Stimulated activated CD4-positive, alpha-beta T cell treated with anti-CD3 and anti-CD28 coated beads, Interleukin-1b, Interleukin-23, amount 100 ng/mL, for 48 hours (primary cell): ENCODE measurements at places on chromosomes 1 and 21.

- DNase-seq, result no peak
These were observed 697.2 kb downstream of the USP25 start for GRCh38 chr21:16426936-16427335.

DNA sequence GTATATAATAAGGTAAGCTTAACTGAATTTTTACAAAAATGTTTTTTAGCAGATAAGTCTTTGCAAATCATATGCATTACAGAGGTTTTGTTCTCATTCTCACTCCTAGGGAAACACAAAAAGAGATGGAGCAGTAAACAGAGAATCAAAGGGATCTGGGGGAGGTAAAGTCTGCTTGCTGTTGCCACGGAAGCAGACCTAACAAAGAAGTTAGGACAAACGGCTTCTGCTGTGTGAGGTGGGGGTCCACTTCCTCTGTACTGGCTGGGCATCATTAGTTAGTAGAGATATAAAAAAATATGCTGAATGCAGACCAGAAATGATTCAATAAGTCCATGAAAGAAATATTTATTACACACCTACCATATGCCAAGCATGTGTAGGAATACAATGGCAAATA, 34.2 kb downstream of the GJA5 start:
- no peak for DNase-seq

- DNase-seq, result peak; percentile 35
These were observed 733 bp downstream of the KDM5B start for GRCh38 chr1:202807451-202807925.

DNA sequence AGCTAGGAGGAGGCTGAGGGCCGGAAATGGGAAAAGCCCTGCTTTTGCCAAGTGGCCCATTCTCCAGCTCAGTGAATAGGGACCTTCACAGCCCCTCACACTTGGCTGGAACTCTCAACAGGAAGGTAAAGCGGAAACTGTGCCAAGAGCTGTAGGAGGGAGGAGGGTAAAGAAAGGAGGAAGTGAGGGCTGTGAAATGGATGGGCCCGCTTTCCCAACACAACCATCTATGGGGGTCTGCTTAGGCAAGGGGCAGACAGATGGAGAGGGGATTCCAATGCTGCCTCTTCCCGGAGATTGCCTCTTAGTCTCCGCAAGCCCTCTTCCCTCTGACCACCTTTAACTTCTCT, 5.2 kb downstream of the INKA2 start:
- no peak for DNase-seq

- DNase-seq, result no peak
These were observed 129.5 kb upstream of the ERRFI1 start for GRCh38 chr1:8155528-8156186.

GRCh38 chr21:14875704-14876523, 188.9 kb downstream of the NRIP1 start:
- DNase-seq, result no peak

DNA sequence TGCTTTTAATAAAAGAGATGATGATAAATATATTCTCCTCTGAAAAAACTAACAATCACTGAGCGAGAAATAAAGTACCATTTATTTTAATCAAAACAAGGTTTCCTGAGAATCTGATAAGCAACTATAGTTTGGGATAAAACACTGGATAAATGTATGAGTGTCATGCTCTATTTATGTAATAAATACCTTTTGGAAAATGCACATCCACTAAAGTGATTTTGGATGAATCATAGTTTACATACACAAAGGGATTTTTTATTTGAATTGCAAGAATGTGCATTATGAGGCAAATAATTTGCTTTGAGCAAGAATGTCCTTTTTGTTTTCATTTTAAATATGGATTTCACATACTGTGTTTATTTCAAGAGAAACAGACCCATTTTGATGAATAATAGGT, 1483.5 kb downstream of the MRPL39 start:
- DNase-seq, result no peak

DNA sequence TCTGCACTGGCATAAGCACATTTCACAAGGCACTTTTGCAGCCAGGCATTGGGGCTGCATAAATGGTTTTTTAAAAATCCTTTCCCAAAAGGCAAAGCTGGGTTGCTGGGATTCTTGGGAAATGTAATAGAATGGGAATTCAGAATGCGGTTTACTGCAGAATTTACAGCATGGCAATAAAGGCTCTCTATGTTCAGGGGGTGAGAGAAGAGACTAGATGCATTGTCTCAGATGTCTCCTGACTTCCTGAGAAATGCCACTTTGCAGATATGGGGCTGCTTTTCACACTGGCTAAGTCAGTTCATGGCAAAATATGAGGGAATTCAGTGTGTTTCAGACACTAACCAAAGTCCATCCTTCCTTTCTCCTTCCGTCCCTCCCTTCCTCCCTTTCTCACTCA, 13.5 kb downstream of the FCGR2B start:
- no peak for DNase-seq

DNA sequence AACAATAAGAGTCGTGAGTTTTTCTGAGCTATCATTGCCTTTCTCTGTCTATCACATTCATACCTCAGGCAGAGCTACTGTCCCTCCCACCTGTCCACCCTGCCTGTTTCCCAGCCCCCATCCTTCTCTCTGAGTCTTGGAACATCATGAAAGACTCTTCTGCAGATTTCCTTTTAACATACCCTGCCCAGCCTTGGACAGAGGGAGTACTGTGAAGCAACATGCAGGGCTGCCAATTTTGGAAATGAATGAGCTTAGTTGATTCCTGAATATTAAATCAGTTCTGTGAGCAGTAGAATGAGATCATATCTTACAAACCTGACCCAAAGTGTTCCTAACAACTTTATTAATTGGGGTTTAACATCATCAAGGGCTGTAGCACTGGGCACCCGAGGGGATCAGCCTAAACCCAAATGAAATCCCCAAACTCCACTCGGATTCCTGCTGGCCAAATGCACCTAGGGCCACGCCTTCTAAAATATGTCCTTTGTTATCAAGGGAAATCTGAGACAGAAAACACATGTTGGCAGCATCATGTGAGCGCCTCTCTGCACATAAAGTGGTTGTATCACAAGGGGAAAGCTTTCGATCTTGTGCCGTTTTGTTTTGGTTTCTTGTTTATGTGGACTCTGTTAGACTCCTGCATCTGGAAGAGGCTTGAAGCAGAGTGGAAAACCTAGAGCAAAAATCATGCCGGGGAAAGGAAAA, 357.6 kb downstream of the KIF26B start:
- DNase-seq, result no peak

DNA sequence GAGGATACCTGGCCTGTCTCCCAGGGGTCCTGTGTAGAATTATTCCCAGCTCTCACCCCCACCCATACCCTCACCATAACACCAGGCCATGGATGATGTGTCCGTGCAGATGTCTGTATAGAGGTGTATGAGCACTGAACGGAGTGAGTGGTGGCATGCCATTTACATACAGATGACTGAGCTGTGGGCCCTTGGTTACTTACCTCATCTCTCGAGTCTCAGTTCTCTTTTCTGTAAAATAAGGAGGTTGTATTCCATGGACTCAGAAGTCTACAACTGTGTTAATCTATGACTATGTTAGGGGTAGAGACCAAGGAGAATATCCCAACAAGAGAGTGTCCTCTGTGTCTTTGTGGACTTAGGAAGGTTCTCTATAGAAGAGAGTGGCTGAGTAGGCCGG, 65.6 kb upstream of the CD1D start:
- DNase-seq, result no peak

DNA sequence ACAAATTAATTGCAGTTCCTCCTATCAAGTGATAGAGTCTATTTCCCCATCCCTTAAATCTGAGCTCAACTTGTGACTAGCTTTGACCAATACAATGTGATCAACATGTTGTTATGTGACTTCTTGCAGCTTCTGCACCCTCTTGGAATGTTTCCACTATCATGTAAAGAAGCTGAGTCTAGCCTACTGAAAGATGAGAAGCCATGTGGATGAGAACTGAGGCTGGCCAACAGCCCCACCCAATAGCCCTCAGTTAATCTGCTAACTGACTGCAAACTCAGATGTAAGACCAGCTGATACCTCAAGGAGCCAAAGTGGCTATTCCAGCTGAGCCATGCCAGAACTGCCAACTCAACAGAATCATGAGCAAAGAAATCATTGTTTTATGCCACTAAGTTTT, 44.0 kb downstream of the LYST start:
- DNase-seq, result no peak

GRCh38 chr1:197841883-197842553, 60.4 kb upstream of the C1orf53 start:
- DNase-seq, result no peak

GRCh38 chr1:216765346-216766300, 42.4 kb upstream of the ESRRG start:
- DNase-seq, result no peak

DNA sequence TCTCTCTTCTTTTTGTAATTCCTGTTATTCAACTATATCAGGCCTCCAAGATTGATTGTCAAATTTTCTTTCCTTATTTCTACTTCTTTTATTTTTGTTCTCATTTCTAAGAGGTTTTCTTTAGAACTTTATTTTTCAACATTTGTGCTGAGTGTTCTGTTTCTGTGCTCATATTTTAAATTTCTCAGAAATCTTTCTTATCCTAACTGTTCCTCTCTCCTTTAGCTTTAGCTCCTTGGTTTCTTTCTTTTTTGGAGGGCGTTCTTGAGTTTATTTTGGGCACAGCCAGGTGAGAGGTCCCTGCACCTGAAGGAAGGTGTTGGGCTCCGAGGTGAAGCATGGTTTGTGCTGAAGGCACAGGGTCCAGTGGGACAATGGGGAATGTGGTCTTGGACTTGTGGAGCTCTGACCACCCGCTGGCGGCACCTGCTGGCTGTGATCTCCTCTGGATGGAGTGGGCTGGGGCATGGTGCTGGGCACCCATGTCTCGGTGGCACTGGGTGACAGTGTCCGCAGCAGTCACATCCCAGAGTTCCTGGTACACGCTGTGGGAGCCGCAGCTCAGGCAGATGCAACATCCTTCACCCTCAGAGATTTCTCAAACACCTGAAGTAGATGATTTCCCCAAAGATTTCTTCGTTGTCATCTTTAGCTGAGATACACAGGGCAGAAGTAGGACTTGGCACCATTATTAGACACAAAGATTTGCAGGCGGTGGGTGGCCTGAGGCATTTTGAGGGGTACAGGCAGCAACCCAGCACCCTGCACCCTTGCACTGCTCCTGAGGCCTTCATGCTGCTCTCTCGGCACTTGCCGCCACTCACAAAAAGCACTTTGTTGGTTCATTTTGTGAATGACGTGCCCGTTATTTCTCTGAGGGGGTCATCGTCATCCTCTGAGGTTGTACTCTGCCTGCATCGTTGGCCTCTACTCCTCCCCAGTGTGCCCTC, 38.2 kb upstream of the DIP2A start:
- DNase-seq, result no peak

DNA sequence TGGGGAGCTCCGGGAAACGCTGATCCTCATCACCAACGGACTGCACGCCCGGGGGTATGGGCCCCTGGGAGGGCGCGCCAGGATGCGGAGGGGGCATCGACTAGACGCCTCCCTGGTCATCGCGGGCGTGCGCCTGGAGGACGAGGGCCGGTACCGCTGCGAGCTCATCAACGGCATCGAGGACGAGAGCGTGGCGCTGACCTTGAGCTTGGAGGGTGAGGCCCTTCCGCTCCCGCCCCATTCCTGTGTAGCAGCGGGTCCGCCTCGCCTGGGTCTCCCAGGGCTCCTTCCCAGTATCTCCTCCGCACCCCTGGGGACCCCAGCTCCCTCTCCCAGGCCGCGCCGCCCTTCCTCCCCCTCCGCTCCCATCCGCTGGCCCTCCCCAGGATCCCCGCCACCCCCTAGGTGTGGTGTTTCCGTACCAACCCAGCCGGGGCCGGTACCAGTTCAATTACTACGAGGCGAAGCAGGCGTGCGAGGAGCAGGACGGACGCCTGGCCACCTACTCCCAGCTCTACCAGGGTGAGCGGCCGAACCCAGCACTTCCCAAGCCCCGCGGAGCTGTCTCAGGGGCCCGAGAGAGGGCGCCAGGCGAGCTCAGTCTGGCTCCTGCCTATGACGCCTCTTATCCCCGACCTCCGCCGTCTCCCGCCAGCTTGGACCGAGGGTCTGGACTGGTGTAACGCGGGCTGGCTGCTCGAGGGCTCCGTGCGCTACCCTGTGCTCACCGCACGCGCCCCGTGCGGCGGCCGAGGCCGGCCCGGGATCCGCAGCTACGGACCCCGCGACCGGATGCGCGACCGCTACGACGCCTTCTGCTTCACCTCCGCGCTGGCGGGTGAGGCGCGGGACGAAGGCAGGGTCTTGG, 5.0 kb downstream of the HAPLN2 start:
- peak; percentile 38 for DNase-seq

GRCh38 chr1:24289937-24290595, 29.1 kb upstream of the GRHL3 start:
- no peak for DNase-seq

DNA sequence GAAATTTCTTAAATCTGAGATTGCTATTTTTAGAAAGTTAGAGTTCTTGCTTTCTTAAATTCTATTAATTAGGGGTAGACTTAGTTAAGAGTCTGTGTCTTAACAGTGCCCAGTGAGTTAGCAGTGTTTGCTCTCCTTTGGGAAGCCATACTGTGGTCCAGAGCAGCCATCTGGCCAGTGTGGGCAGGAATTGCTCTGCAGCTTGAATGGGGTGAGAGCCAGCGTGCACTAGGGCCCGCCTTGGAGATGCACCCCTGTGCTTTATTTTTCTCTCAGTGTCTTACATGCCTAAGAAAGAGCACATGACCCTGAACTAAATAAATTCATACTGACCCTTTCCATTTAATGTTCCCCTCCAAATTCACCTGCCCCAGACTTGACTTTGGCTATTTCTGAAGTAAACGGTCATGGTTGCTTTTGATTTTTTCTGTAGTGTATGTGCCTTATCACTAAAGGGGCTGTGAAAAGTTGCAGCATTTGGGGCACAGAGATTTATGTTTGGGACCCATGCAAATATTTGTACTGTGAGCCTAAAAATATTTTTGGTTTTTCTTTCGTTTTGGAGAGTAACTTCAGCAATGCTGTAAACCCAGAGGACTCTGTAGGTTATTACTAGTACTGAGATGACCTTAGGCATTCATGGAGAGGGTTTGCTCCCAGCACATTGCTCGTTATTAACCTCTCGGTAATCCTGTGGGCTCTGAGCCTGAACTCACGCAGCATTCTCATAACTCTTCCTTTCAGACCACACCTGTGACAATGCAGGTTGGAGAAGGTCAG, 21.3 kb upstream of the KCNQ4 start:
- DNase-seq, result no peak

GRCh38 chr1:8142955-8143629, 117.0 kb upstream of the ERRFI1 start:
- no peak for DNase-seq

GRCh38 chr21:33949516-33950430, 34.2 kb upstream of the ATP5PO start:
- peak; percentile 73 for DNase-seq
